ENCODE measurements at places on chromosomes 1 and 21. TPM values are rescaled to one million over a fixed set of nuclear protein-coding genes. Genes with fewer than 3 reads are reported as not detected.

Gene KCNJ6
- not detected for total RNA-seq

GRCh38 chr1:15276691-15277446, 29.8 kb downstream of the FHAD1 start:
- no peak for DNase-seq

DNA sequence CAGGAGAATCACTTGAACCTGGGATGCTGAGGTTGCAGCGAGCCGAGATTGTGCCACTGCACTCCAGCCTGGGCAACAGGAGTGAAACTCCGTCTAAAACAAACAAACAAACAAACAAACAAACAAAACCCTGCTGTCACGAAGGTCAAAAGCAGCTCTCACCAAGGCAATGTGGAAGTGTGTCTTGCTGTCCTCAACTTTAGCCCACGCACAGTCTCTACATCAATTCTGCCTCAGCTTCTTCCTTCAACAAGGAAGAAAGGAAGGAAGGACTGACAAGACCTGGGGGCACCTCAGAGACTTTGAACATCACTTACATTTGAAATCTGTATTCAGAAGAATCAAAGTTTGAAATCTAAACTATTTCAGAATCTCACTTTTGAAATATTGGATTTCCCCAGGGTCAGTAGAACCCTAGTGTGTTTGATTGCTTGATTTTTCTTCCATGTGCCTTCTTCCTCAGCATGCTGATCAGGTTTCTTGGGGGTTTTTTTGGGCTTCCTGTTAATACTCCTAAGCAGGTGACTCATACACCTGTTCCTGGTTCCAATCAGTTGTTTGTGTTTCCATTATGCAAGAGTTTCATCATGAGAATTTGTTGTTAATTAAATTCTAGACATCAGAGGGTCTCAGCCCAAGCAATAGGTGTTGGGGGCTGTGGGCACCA, 6.5 kb upstream of the CSTB start:
- DNase-seq, result no peak

DNA sequence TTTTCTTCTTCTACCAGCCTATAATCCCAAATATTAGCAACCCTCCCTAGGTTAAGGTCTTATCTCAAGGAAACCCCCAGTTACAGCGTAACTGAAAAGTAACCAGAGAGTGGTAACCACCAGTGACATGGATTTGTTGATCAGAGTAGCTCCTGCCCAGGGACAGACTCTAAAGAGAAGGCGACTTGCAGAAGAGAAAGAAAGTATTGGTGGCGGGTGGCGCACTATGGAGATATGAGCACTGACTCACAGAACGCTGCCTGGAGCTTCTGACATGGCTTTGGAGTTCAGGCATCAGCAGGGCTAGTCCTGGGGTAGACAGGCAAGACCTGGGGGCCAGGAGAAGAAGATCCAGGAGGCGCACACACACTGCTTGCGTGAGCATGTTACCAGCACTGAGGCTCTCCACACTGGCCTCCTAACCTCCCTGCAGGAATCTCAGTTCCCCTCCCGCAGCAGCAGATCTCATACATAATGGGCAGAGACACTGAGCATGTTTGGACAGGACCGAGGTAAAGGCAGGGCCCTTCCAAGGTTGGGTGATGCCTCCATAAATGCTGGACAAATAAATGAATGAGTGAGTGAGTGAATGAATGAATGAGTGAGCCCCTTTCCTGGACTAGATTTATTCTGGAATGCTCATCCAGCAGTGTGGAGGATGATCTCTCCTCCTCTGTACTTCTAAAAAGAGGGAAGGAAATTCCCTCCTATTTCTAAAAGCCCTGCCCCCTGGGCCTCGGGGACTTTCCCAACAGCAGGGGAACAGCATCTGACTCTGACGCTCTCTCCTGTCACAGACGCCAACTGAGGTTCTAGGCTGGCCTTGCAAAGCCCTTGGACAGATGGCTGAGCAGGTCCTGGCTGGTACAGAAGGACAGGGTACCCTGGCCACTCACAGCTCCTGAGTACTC, 175.5 kb downstream of the CLIC6 start:
- DNase-seq, result no peak

DNA sequence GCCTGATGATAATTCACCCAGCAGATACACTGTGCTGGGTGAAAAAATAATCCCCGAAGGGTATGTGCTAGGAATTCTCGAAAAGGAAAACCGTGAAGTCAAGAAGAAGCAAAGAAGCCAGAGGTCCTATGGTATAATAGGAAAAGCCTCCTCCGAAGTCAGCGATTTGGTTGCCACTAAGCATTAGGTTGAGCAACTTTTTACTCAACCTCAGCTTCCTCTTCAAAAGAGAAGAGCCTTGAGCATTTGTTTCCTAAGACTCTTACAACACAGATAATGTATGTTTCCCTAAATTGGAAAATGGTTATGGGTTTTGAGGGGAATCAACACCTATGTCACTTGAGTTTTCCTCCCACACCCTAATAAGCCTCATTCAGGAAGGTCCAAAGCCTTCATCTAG, 21.3 kb upstream of the MNDA start:
- DNase-seq, result no peak

- no peak for DNase-seq
Observed at GRCh38 chr1:193237381-193237978, 51.1 kb upstream of the B3GALT2 start.

DNA sequence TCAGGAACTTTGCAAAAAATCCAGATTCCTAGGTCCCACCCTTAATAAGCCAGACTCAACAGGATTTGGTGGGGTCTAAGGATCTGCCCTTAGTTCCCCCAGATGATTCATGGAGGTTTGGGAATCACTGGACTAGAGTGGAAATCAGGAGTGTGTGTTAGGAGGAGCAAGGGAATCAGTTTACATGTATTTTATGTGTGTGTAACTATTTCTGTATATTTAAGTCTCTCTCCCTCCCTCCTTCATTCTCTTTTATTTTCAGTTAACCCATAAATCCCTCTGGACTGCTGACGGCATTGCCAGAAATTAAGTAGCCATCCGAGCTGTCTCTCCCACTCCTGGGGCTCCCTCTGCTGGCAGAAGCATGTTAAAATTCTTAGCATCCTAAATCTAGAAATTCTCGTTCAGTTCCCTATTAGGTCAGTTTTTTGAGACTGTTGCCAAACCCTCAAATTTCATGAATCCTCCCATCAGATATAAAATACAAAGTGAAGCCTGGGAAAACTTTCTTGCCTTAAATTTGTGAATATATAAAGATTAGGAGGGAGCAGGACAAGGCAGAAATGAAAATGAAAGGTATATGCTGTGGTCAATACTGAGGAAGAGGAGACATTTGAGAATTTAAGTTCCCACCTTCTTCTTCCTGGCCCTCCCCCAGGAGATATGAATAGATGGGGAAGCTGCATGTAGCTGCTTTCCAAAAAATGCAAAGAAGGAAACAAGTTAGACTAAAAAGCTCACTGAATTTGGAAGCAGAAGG, 11.7 kb upstream of the HSD11B1 start:
- peak; percentile 86 for DNase-seq

- no peak for DNase-seq
Observed at GRCh38 chr1:197904126-197904787, 1.8 kb downstream of the C1orf53 start.

DNA sequence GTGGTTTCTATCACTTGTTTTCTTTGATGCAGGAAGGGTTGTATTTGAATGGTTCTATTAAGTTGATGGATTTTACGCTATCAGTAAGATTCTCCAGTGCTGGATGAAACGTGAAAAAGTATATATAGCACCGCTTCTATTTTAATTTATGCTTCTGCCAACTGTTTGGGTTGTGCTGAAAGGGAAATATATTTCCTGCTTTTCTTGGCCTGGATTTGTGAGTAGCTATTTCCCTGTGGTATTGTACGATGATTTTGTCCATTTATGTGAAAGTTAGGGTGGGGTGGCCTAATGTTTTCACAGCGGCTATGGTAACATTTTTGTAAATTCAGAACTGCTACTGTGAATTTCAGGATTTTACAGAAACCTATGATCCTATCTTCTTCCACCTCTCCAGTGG, 322 bp downstream of the C1orf162 start:
- no peak for DNase-seq

Gene ACTL8
- not detected for total RNA-seq

Gene AMY2A
- total RNA-seq, result 3.3 TPM

GRCh38 chr1:182113879-182114626, 52.5 kb upstream of the ZNF648 start:
- DNase-seq, result no peak

Gene LIPI
- total RNA-seq, result not detected

GRCh38 chr1:58515794-58516401, 30.6 kb downstream of the OMA1 start:
- no peak for DNase-seq

DNA sequence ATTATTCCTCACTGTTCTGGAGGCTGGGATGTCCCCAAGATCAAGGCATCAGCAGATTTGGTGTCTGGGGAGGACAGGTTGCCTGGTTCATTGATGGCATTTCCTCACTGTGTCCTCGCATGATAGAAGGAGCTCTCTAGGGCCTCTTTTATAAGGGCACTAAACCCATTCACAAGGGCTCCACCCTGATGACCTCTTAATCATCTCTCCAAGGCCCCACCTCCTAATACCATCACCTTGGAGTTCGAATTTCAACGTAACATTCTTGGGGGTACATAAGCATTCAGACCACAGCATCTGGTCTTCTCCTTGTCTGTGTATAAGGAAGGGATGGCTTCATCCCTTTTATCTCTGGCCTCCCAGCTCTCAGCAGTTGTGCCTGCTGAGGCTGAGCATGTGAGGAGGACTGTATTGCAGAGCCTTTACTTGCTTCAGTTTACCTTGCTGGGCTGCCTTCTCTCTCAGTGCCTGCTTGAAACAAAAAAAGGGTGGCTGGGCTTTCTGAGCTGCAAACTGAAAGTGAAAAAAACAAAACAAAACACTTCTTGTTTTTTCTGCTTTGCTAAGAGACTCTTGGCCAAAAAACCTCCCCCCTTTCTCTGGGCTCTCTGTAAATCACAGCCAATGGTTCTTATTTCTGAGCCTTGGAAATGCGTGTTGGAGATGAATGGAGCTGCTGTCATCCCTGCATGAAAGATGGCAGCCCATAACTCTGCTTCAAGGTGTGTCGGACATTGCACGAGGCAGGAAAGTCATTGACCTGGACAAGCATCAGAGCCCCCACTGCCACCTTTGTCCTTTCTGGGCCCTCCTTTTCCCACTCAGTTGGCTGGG, 75.8 kb downstream of the RHOU start:
- DNase-seq, result no peak

- no peak for DNase-seq
Observed at GRCh38 chr1:118271883-118272282, 86.9 kb upstream of the SPAG17 start.

DNA sequence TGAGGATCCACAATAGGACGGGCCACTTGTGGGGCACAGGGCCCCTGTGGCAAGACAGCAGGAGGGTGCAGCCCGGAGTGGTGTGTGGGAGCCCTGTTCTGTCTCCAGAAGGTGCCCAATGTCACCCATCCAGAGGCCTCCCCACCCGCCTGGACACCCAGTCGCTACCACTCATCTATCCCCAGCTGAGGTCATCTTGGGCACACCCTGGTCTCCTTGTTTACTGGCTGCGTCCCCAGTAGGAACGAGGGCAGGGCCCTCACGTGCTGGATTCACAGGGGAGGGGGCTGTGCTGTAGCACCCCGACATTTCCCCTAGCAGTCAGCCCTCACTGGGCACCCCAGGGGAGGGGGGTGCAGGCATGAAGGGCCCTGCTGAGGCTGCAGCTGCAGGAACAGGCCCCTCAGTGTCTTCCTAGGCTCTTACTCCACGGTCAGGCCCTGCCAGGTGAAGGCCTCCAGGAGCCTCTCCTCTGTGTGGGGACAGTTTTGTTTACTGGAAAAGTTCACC, 2.3 kb upstream of the TNNT2 start:
- no peak for DNase-seq

GRCh38 chr1:61580417-61580816, 144.5 kb downstream of the TM2D1 start:
- no peak for DNase-seq
